ENCODE measurements at places on chromosomes 1 and 21.

DNA sequence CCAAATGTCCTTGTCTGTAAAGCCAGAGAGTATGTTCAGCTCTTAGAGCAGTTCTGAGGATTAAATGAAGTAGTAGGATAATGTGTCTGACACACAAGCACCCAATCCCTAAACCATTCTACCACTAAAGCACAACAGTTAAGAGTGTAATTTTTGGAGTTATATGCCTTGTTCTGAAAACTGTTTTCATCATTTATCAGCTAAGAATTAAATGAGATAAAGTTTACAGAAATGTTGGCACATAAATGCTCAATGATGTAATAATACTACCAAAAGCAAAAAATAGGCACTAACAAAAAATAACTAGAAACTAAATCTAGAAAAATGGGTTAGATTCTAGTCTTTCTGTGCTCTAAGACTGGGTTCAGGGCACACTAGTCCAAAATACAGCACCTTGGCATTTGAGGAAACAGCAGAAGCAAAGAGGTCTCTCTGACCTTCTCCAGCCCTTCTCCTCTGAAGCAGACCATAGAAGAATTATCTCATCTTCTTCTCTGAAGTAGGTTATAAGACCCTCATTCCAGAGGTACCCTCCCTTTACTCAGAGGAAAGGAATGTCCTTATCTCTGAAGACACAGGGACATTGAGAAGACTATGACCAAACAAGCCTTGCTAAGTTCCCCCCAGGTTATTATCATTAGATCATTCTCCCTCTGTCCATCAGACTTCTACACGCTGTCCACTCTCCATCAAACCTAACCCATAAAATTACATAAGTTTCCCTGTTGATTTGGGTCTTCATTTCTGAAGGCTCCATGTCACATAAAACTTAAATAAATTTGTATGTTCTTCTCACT lies 20.6 kb downstream of the ABL2 start:
- DNase-seq = no peak

DNA sequence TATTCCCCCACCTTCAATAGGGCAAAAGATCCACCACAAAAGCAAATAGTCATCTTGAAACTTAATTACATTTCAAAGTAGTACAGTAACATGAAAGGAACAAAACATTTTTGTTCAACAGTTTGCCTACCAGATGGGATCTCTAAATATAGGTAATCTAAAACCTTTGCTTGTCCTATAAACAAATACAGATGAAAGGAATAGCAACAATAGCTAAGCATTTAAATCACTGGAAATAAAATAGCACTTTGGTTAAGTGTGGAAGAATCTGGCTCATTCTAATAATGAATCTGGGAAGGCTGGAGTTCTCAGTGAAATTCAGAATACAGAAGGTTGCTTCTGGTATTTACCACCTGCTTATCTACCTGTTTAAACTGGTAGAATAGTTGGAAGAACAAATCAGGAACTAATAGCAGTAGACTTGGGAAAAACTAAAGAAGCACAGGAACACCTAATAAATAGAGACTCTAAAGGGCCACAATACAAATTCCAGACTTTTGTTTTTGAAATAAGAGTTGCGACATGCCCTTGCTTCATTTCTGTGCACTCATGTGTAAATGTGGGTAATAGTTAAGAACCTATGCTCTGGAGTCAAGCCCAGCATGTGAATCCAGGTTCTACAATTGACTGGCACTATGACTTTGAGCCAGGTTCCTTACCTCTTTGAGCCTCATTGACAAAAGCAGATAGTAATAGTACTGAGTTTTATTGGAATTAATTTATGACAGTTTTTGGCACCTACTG lies 2.3 kb upstream of the LYPLAL1 start:
- DNase-seq = no peak

- DNase-seq = no peak
These were observed 16.9 kb downstream of the ACTRT2 start for GRCh38 chr1:3038113-3038551.

- DNase-seq = no peak
These were observed 24.5 kb upstream of the PPP2R5A start for GRCh38 chr1:212260557-212261355.

- no peak for DNase-seq
These were observed 2.2 kb upstream of the USP24 start for GRCh38 chr1:55217226-55217986.
